ENCODE measurements at places on chromosomes 6 and 20.

- DNase-seq, result no peak
These were observed 132.0 kb upstream of the PRDM1 start for GRCh38 chr6:105954148-105954547.

DNA sequence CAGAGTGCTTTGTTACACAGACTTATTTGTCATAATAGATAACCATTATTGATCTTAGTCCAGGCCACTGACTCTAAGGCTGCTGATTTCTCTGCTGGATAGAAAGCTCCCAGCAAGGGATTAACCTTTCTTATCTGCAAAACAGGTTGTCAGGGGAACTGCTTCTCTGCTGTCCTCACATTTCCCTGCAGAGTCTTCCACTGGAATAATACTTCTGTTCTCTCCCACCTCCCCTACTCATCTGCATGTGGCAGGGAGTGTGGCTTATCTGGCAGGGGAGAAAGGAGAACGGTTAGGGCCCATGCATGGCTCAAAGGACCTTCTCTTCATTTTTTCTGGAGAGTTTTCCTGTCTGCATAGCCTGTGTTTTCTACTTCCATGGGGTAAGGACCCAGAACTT, 86.2 kb downstream of the LAMP5 start:
- no peak for DNase-seq

GRCh38 chr20:59939052-59939878, 840 bp downstream of the PPP1R3D start:
- DNase-seq, result no peak

GRCh38 chr6:39137245-39137644, 22.3 kb upstream of the SAYSD1 start:
- DNase-seq, result no peak

DNA sequence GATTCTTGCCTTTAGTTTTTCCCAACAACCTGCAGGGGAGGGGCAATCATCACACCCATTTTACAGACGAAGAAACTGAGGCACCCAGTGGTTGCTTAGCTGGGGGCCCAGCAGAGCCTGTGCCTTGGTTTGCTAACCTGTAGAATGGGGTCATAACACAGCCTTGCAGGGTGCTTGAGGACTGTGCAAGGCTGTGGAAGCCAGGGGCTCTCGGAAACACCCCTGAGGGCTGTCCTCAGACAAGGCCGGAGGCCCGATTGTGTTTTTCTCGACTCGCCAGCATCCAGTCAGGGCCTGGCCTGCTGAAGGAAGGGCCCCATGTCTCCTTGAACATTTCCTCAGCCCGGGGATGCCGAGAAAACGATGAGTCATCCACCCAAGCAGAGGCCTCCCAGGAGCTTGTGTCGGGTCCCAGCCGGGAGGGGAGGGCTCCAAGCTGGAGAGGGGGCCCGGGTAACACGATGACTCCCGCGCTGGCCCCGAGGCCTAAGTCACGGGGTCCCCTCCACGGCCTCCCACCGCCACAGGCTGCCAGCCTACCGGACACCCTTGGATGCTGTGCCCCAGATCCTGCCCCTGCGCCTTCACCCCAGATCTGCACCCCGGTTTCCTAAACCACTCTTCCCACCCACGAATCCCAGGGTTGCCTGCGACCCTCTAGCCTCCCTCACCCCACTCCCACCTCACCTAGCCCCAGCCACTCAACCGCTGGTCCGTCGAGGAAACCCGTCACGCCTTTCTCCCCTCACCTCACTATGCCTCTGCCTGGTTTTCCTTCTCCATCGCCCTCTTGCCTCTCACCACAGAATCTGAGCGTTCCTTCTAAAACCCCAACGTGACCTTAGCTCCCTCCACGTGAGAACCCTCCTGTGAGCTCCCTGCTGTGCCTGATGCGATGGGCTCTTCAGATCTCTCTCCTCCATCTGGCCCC, 10.6 kb downstream of the NOL4L start:
- no peak for DNase-seq

GRCh38 chr6:129490521-129491255, 219.3 kb downstream of the ARHGAP18 start:
- DNase-seq, result peak; percentile 36

DNA sequence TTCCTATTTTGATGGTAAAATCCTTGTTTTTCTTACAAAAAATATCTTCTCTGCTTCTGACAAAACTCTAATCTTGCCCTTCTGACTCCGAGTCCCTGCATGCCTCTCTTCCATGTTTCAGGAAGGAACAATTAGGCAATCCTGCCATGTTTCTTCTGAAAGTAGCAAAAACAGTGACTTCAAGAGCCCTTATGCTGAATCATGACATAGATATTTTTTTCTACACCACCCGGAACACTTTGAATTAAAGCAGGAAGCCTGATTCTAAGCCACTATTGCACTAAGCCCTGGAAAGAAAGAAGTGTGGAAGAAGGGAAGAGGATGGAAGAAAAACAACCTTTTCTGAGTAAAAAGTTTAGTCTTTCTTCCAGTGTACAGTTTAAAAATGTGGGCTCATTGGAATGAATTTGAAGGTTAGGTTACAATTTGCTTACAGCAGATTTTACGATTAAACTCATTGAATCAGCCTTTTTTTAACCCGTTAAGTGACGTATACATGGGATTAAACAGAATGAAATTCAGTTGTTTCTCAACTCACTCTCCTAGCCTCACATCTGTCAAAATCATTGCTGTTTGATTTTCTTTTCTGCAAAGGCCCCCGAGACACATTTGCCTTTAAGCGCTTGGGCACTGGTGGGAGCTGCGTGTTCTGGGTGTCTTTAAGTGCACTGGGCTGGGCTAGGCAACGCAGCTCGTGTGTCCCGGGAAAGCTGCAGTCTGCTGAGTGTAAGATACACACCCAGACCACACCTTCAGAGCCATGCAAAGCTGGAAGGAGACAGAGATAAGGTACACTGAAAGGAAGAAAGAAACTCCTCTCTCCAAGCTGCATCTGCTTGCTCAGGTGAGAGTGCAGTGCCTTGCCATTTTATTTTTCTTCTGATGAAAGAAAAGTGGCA, 159.4 kb upstream of the CITED2 start:
- no peak for DNase-seq

- DNase-seq, result no peak
These were observed 138.3 kb upstream of the SGK1 start for GRCh38 chr6:134456226-134456625.

DNA sequence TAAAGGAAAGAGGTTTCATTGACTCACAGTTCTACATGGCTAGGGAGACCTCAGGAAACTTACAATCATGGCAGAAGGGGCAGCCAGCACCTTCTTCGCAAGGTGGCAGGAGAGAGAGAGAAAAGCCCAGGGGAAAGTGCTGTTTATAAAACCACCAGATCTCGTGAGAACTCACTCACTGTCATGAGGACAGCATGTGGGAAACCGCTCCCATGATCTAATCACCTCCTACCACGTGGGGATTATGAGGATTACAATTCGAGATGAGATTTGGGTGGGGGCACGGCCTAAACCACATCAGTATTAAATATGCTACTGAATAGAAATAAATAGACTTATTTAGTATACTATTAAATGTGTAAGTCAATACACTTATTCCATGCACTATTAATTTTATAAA, 70.6 kb upstream of the TCF21 start:
- DNase-seq, result no peak

- DNase-seq, result no peak
These were observed 76.8 kb downstream of the UNC5CL start for GRCh38 chr6:40962241-40962640.
